ENCODE measurements at places on chromosomes 6 and 20.

DNA sequence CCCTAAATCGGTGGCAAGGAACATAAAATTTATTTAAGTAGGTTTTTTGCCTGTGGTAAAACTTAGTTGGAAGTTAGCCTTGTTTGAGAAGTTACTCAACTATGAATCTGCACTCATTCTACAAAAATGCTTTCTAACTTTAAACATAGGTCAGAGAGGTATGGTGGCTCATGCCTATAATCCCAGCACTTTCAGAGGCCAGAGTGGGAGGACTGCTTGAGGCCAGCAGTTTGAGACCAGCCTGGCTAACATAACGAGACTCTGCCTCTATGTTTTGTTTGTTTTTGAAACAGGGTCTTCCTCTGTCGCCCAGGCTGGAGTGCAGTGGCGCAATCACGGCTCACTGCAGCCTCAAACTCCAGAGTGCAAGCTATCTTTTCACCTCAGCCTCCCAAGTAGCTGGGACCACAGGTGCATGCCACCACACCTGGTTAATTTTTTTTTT is 16.2 kb downstream of the USP49 start:
- no peak for DNase-seq

GRCh38 chr6:35280903-35281302 is 16.7 kb upstream of the DEF6 start:
- no peak for DNase-seq

DNA sequence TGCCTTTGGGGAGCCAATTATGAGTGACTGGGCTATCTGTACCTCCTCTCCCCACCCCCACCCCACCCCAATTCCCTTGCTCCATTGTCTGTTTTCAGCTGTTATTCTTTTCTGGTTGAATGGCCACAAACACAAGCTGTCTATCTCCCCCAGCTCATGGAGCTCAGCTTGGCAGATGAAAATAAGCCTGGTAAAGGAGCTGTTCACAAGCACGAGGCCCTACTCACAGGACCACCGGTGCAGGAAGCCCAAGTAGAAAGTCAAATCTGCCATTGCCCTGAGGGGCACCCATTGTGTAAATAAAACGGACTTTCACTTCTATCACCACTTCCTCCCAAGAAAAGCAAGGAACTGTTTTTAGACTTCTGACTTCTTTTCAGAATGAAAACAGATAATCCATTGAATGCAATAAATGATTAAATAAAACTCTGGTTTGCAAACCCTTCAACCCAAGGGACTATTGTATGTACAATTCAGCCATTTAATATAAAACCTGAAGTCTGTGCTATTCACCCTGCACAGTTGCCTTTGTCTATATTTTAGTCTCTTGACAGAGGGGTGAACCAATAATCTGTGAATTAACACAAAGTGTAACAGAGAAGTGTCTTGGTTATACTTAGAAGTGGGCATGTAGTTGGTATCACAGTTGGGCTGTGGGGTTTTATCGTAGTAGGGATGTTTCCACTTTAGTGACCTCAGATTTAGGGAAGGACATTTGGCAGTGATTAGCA is 27.7 kb downstream of the RIPOR2 start:
- DNase-seq = no peak

GRCh38 chr6:134714679-134715078 is 235.2 kb downstream of the ALDH8A1 start:
- no peak for DNase-seq

DNA sequence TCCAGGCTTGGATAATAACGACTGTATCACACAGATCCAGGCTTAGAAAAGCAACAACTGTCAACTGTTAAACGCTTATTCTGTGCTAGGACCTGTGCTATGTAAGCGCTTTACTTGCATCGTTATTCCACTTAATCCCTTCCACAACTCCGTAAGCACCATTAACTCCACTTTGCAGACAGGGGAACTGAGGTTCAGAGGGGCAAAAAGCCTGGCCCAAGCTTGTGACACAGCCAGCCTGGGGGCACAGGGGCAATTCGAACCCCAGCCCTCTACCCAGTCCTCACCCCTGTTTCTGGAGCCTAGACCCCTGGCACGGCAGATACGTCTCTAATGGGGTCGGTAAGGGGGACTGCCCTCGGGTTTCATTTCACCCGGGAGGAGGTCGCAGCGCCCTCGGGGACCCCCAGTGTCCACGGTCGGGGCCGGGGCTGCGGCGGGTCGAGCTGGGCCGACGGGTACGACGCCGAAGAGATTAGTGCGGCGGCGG is 411 bp downstream of the DSN1 start:
- DNase-seq = no peak

- no peak for DNase-seq
These were observed 40.0 kb downstream of the MYLIP start for GRCh38 chr6:16168858-16169257.

DNA sequence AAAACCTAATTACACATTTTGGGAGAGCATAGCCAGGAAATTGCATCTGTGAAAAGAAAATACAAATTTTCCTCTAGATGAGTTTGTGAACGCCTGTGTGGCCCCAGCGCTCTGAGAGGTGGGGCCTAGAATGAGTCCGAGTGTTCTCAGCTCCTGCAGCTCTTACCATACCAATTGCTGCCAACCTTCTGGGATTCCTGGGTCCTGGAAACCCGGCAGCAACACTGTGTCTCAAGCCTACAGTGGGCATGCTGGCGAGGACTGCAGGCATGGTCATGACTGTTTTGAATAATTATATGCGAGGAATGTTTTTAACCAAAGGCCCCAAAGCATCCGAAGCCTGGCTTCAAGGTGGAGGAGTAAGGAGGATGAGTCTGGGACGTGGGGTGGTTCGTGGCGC is 90.4 kb downstream of the SERAC1 start:
- no peak for DNase-seq

GRCh38 chr6:147564556-147564955 is 56.1 kb downstream of the SAMD5 start:
- no peak for DNase-seq
